Fibroblast of lung (primary cell): ENCODE measurements at places on chromosomes 5 and 9. TPM values are rescaled to one million over a fixed set of nuclear protein-coding genes. Genes with fewer than 3 reads are reported as not detected.

PRELID2 gene
- total RNA-seq: 26.5 and 27.9 TPM in 2 replicates

BSPRY gene
- not detected in 2 replicates for total RNA-seq

ZNF454 gene
- total RNA-seq: 3.1 and 3.3 TPM in 2 replicates

TOR4A gene
- total RNA-seq: 12.6 and 22.1 TPM in 2 replicates

GNA14 gene
- 0.26 and 0.50 TPM in 2 replicates for total RNA-seq

ZNF300 gene
- total RNA-seq: 8.0 and 9.9 TPM in 2 replicates

PCDHA11 gene
- total RNA-seq: 0.51 and 0.66 TPM in 2 replicates

SPINK4 gene
- total RNA-seq: not detected in 2 replicates

RNF130 gene
- total RNA-seq: 14.7 and 18.2 TPM in 2 replicates

LYSMD3 gene
- total RNA-seq: 14.9 and 17.0 TPM in 2 replicates

ALDH7A1 gene
- 39.5 and 44.8 TPM in 2 replicates for total RNA-seq

PCDHGC5 gene
- total RNA-seq: 1.3 and 2.6 TPM in 2 replicates

ACTBL2 gene
- total RNA-seq: under 0.01 TPM in 1 of 2 replicates, not detected in the other

TRPM6 gene
- under 0.01 TPM in 2 replicates for total RNA-seq

SPINK14 gene
- not detected in 2 replicates for total RNA-seq
